ENCODE measurements at places on chromosomes 4 and X. TPM values are rescaled to one million over a fixed set of nuclear protein-coding genes. Genes with fewer than 3 reads are reported as not detected.

EDNRA gene
- 181 TPM for total RNA-seq

DNA sequence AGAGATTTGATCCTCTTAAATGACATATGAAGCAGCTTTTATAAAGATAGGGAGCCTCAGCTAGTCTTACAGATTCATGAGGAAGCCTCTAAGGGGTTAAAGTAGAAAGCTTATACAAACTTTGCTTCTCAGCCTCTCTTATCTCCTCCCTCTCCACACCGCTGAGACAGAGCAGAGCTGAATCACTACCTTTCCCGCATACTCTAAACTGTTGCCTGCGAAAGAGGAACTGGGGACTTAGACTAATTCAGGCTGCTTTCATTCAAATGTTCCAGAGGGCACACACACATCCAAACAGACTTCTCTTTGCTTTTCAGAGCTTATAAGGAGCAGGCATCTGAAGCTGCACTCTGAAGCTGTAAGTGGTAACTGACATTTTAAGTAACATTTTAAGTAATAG lies at the start of gene SERTM2:
Gene SERTM2, plus strand, starts transcription at position 169 of the 400 bp plus-strand sequence. CDS start 7,213 bp downstream, outside the sequence.
- no peak within 1 kb of the TSS for H3K4me3 ChIP-seq
- no peak for DNase-seq
- no peaks in the 10 kb centered on the region for H3K27me3 ChIP-seq
- no peaks in the 10 kb centered on the region for H3K36me3 ChIP-seq
- no peaks in the 10 kb centered on the region for H3K4me1 ChIP-seq

- no peak overlapping the region for H3K4me3 ChIP-seq
- DNase-seq, result no peak
- H3K4me1 ChIP-seq, result no peaks in the 10 kb centered on the region
- peaks cover 2% of the 10 kb centered on the region for H3K27me3 ChIP-seq
Measured at GRCh38 chr4:68361146-68361589, 11.3 kb upstream of the YTHDC1 start.

DNA sequence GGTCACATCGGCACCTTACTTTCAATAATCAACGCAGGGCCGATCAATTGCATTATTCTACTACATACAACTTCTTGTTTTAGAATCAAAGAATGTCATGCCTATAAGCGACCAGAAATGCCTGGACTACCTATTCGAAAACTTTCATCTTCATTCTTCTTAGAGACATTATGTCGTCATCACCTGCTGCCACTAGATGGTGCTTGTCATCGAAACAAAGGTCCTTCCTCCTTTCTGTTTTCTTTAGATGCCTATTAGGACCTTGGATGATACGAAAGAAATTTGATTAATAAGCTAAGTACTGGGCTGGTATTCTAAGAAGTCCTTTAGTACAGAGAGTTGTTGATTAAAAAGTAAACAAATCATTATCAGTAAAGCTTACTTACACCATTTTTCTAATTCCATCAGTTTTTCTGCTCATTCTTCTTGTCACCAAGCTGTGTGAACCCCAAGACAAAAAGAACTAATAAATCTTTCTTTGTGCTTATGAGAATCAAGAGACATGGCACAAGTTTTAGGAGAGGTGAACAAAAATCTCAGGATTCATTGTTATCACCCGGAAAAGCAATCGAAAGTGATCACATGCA lies 154.5 kb upstream of the SLC4A4 start:
- no peak overlapping the region for H3K27ac ChIP-seq
- DNase-seq, result no peak
- H3K27me3 ChIP-seq, result peaks cover 25% of the 10 kb centered on the region
- no peak overlapping the region for H3K4me3 ChIP-seq

GRCh38 chr4:99828477-99828876 lies 11.8 kb downstream of the DAPP1 start:
- peaks cover 12% of the 10 kb centered on the region for H3K27me3 ChIP-seq
- no peaks in the 10 kb centered on the region for H3K4me1 ChIP-seq
- DNase-seq, result no peak
- H3K36me3 ChIP-seq, result no peaks in the 10 kb centered on the region

DNA sequence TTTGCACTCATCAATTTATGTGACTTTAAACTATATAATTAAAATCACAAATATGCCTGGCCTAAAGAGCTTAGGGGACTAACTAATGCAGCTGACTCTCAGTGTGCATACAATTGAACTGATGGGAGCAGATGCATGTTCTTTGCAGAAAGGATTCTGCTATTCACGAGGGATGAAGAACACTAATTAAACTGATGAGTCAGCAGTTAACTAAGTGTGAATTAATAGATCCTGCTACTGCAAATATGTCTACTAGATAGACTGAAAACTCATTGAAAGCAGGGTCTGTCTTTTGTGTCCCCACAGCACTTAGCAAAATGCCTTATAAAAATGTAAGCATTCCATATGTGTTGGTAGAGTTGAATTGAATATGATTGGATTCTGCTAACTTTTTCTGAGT lies 104.0 kb downstream of the SRPX start:
- no peaks in the 10 kb centered on the region for H3K27me3 ChIP-seq
- no peak overlapping the region for H3K4me3 ChIP-seq
- H3K4me1 ChIP-seq, result no peaks in the 10 kb centered on the region
- H3K27ac ChIP-seq, result no peak overlapping the region

DNA sequence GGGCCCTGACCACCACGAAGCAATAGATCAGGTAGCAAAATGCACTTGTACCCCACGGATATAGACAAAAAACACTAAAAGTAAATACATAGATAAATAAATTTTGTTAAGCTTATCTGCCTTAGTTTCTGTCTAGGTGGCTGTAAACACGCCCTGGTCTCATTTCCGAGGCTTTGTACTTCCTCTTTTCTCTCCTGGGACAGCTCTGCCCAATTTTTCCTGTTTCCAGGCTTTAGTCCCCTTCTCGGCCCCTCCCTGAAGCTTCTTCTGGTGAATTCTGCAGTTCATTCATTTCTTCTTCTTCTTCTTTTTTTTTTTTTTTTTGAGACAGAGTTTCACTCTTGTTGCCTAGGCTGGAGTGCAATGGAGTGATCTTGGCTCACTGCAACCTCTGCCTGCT lies 73.4 kb upstream of the STOX2 start:
- H3K4me3 ChIP-seq, result no peak overlapping the region
- H3K27me3 ChIP-seq, result peaks cover 11% of the 10 kb centered on the region
- H3K4me1 ChIP-seq, result no peaks in the 10 kb centered on the region

DNA sequence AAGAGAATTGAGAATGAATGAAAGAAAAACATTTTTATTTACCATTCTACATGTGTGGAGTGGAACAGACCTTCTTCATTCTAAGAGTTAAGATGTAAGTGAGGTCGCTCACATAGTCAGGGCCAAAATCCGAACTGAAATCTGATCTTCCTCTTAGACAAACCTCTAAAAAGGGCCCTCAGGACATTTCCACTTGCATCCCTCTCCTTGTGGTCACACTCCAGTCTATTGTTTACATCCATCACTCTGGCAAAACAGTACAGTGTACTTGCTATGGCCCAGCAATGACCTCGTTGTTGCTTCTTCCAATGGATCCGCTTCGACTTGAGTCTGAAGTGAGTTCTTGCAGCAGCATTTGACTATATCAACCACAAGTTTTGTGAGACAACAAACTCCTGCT lies 54.2 kb downstream of the MOSPD2 start:
- no peaks in the 10 kb centered on the region for H3K27me3 ChIP-seq
- DNase-seq, result no peak
- no peak overlapping the region for H3K4me3 ChIP-seq
- H3K4me1 ChIP-seq, result peaks cover 17% of the 10 kb centered on the region

SLC25A53 gene
- total RNA-seq, result 4.1 TPM

DNA sequence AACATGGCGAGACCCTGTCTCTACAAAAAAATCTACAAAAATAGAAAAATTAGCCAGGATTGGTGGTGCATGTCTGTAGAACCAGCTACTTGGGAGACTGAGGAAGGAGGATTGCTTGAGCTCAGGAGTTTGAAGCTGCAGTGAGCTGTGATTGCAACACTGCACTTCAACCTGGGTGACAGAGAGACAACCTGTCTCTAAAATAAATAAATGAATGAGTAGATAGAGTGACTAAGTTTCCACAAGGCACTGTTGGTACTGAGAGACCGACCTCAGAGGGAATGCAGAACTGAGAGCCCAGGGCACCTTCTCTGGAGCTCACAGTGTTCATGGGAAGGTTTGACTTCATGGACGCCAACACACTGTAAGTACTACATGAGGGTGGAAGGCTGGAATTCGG lies 26.7 kb upstream of the ARSD start:
- H3K27ac ChIP-seq, result no peak overlapping the region
- no peak for DNase-seq
- H3K36me3 ChIP-seq, result no peaks in the 10 kb centered on the region
- no peaks in the 10 kb centered on the region for H3K4me1 ChIP-seq
- no peaks in the 10 kb centered on the region for H3K27me3 ChIP-seq

- H3K27ac ChIP-seq, result peak overlapping the region; percentile 80
- H3K4me1 ChIP-seq, result peaks cover 37% of the 10 kb centered on the region
- H3K27me3 ChIP-seq, result no peaks in the 10 kb centered on the region
- DNase-seq, result no peak
- H3K36me3 ChIP-seq, result no peaks in the 10 kb centered on the region
Measured at GRCh38 chr4:101155945-101156344, 191.4 kb downstream of the PPP3CA start.

GRCh38 chrX:111123606-111124179 lies 27.7 kb downstream of the PAK3 start:
- DNase-seq, result no peak
- no peaks in the 10 kb centered on the region for H3K36me3 ChIP-seq
- H3K27me3 ChIP-seq, result no peaks in the 10 kb centered on the region
- H3K27ac ChIP-seq, result no peak overlapping the region
- no peak overlapping the region for H3K4me3 ChIP-seq

WAS gene
- total RNA-seq, result 0.19 TPM

DNA sequence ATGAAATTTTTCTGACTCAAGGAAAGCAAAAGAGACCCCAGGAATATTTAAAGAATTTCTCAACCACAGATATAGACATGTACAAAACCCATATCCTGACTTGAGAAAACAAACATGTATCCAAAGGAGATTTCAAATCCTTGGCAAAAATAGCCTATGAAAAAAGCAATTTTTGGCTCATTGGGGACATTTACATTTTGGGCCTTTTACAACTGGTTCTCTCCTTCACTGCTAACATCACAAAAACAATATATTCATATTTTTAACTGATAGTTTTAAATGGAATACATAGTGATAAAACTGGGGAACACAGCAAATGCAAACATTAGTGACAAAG lies 65.0 kb downstream of the SH3RF1 start:
- no peak overlapping the region for H3K4me3 ChIP-seq
- peaks cover 71% of the 10 kb centered on the region for H3K4me1 ChIP-seq
- peaks cover 8% of the 10 kb centered on the region for H3K36me3 ChIP-seq

DNA sequence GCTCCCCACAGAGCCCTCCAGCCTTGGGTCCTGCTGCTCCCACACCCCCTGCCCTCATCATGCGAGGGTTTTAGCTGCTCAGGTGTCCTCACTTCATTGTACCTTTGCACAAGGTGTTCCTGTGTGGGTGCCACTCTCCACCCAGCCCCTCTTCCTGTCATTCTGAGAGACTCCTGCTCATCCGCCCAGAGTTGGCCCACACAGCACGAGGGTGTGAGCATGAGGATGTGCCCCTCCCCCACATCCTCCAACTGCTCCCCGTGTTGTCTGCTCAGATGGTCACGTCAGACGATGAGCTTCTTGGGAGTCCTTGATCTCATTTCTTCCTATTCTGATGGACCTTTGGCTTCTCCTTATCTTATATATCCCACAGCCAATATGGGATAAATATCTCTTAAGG lies 53.2 kb downstream of the HTT-AS start:
- H3K4me3 ChIP-seq, result no peak overlapping the region
- no peaks in the 10 kb centered on the region for H3K36me3 ChIP-seq
- H3K4me1 ChIP-seq, result no peaks in the 10 kb centered on the region
- peaks cover 7% of the 10 kb centered on the region for H3K27me3 ChIP-seq

DNA sequence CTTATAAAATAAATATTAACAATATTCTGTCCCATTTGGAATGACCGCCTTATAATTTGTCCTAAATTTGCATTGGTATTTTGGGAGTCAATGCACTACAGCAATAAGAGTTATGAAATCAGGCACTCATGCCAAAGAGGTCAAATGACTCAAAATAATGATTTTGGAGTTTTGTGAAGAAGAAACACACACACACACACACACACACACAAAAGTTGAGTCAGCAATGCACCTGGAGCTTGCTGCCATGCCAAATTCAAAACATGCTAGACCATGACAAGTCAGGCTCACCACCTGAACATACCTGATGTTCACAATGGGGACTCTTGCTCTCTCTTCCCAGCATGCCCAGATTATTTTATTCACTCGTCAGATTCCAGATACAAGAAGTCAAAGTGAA lies 56.7 kb downstream of the PROM1 start:
- H3K36me3 ChIP-seq, result no peaks in the 10 kb centered on the region
- H3K4me1 ChIP-seq, result peaks cover 14% of the 10 kb centered on the region
- DNase-seq, result no peak
- H3K27me3 ChIP-seq, result peaks cover 28% of the 10 kb centered on the region
- H3K27ac ChIP-seq, result no peak overlapping the region
- no peak overlapping the region for H3K4me3 ChIP-seq

JADE3 gene
- total RNA-seq, result 14.0 TPM

GRCh38 chrX:28628120-28628519 lies 40.9 kb downstream of the IL1RAPL1 start:
- H3K36me3 ChIP-seq, result no peaks in the 10 kb centered on the region
- no peaks in the 10 kb centered on the region for H3K4me1 ChIP-seq
- no peak for DNase-seq
- no peak overlapping the region for H3K4me3 ChIP-seq

GRCh38 chrX:108511721-108512120 lies 72.1 kb downstream of the COL4A5 start:
- peak overlapping the region; percentile 47 for H3K27ac ChIP-seq
- H3K4me3 ChIP-seq, result no peak overlapping the region
- peaks cover 45% of the 10 kb centered on the region for H3K4me1 ChIP-seq
- peaks cover 34% of the 10 kb centered on the region for H3K36me3 ChIP-seq
- no peak for DNase-seq
- H3K27me3 ChIP-seq, result no peaks in the 10 kb centered on the region

DNA sequence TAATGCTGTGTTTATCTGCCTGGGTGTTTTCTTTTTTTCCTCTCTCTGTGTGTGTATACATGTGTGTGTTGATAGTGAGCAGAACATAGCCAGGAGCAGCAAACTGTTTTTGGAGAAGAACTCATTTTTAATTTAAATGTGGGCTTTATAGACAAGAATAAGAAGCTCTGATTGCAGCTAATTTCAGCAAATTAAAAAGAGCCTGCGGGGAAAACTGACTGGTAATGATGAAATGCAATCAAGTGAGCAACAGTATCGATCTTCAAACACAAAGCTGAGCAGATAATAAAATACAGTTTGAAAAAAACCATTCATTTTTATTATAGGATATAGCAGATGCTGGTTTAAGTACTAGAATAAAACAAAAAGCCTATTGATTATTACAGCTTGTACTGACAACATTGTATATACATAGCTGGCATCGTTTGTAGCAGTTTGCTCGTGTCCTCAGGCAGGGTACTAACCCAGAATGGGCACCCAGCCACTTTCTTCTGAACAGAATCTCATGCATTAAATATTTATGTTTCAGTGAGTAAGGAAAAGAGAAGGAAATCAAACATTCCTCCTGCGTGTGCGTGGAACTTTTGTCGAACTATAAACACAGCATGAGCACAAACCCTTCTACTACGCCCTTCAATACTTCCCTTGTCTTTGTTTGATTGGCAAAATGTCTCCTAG lies 73.5 kb upstream of the ZFP42 start:
- no peaks in the 10 kb centered on the region for H3K27me3 ChIP-seq
- H3K36me3 ChIP-seq, result peaks cover 4% of the 10 kb centered on the region
- no peak for DNase-seq
- no peak overlapping the region for H3K4me3 ChIP-seq
- H3K4me1 ChIP-seq, result peaks cover 26% of the 10 kb centered on the region
